NCI-H2171 treated with DMSO at 0.1 percent for 48 hours (cell line): ENCODE measurements at places on chromosomes 7 and 10.

DNA sequence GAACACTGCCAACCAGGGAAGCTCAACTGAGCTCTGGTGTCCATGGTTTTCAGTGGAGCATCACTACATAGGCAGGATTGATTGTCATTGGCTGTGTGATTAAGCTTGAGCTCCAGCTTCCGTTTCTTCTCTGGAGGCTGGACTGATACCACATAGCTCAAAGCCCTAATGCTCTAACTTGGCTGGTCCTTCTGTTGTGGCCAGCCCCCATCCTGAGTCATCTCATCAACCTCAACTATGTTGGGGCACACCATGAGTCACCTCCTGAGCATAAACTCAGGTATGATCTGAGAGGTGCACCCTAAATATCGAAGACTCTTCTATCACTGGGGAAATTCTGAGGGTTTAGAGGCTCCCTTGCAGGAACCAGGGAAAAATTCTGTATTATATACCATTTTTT lies 114.5 kb upstream of the INHBA start:
- no peak for DNase-seq

DNA sequence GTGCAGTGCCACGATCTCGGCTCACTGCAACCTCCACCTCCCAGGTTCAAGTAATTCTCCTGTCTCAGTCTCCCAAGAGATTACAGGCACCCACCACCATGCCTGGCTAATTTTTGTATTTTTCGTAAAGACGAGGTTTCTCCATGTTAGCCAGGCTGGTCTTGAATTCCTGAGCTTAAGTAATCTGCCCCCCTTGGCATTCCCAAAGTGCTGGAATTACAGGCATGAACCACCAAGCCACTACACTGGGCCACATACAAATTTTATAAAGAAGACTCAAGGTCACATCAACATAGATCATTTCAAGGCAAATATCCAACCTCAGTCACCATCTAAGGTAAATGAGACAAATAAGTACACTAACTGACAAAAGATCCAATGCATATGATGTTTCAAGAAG lies 32.1 kb downstream of the IGF2BP3 start:
- DNase-seq = no peak

DNA sequence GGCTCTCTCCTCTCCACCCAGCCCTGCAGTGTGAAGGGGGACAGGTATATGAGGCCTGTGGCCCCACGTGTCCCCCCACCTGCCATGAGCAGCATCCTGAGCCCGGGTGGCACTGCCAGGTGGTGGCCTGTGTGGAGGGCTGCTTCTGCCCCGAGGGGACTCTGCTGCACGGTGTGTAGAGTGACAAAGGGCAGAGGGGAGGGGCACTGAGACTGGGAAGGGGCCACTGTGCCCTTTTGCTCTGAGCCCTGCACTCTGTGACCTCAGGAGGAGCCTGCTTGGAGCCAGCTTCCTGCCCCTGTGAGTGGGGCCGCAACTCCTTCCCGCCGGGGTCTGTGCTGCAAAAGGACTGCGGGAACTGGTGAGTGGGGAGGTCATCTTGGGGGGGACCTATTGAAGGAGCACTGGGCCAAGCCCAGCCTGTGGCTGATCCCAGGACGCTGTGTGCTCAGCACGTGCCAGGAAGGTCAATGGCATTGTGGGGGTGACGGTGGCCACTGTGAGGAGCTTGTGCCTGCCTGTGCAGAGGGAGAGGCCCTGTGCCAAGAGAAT lies 15.0 kb upstream of the ZNF467 start:
- DNase-seq = no peak

DNA sequence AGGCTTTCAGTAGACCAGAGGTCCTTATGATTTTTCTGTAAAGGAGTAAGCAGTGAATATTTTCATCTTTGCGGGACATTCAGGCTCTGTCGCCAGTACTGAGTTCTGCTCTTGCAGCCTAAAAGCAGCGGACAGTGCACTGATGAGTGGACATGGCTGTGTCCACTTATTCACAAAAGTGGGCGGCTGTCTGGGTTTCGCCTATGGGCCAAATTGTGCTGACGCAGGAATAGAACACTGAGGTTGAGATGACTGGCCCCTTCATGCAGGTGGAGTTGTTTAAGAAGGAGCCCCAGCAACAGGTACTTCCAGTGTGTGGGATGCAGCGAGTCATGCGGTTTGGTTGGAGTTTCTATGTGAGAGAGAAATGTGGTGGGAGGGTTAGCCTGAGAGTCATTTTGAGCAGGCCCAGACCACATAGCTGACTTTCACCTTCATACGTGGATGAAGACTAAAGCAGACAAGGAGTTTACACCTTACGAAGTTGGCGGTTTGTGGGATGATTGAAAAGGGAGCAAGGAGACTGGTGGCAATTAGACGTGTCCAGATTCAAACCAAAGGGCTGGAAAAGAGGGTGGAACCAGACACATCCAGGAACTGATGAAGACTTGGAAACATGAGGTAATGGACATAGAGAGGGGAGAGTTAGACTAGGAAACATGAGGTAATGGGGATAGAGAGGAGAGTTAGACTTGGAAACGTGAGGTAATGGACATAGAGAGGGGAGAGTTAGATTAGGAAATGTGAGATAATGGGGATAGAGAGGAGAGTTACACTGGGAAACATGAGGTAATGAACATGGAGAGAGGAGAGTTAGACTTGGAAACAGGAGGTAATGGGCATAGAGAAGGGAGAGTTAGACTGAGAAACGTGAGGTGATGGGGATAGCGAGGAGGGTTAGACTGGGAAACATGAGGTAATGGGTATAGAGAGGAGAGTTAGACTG lies 38.2 kb downstream of the WDR37 start:
- DNase-seq = no peak

DNA sequence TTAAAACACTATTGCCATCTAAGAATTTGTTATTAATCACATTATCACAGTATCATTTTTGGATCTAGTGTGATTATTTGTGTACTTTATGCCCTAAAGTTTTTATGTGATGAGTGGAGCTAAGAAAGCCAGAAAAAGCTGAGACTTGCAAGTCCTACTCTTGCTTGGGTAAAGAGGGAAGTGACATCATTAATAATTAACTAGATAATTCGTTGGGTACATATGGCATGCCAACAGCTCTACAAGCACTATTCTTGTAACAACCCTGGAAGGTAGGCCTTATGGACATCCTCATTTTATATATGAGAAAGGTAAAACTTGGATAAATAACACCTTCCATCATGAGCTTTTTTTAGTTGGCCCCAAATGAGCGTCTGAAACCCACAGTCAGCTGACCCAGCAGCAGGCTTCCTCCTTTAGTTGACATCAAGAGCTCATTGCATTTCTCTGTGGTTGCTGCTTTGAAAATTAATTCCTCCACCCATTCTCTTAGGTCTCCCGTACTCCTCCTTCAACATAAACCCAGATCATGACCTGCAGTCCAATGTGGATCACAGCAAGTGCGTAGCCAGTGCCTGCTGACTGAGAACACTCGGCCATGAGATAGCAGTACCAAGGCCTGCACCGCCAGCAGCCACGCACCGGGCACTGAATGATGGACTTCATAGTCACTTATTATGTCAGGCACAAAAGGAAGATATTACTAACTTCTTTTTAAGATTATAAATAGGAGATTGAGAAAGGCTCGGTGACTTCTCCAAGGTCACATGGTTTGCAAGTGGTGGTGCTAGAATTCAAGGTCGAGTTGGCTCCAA lies 292.0 kb upstream of the AOAH start:
- DNase-seq = no peak

GRCh38 chr10:66698069-66698468 lies 227.8 kb upstream of the LRRTM3 start:
- DNase-seq = no peak

- DNase-seq = no peak
Measured at GRCh38 chr7:139351027-139351426, 8.7 kb upstream of the LUC7L2 start.

DNA sequence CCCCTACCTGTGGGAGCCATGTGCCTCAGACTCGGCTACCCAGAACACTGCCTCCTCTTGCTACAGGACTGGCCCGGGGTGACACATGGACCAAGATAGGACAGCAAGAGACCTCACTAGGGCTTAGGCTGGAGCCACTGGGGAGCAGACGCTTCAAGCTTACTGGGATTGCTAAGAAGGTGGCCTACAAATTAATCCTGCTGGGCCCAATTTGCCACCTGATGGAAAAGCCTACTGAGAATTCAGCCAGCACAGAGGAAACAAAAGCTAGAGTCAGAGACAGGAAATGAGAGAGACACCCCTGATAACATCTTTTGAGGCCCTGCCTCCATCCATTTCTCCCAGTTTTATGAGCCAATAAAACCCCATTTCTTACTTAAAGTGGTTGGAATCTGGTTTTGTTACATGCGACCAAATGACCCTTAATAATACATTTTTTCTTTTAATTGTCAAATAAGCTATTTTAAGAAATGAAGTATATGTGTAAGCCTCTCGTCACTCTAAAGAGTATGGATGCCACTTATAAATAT lies 282.1 kb downstream of the CXCL12 start:
- no peak for DNase-seq

GRCh38 chr10:89100680-89101079 lies 106.4 kb downstream of the CH25H start:
- no peak for DNase-seq

DNA sequence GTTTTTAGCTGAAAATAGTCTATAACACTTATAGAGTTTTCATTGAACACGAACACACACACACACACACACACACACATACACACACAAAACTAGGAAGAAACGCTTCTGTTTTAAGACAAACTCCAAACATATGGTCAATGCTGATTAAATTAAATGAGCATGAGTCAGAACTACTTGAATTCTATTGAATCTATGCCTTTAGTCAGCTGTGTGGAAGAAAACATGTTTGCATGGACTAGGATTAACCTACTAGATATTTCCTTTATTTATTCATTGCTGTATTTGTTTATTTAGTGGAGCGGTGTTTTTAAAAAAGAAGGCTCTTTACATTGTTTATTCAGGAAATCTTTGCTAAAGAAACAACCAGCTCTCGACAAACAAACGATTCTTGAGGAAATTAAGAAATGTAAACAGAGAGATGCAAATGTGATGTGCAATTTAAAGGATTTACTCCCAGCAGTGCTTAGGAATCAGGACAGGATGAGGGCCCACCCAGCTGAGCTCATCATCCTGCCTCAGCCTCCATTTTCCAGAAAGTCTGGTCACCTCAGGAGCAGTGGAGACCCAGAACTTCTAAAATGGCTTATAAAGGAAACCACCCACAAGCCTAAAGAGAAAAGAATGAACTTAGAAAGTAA lies 83.2 kb downstream of the PDE1C start:
- DNase-seq = no peak

DNA sequence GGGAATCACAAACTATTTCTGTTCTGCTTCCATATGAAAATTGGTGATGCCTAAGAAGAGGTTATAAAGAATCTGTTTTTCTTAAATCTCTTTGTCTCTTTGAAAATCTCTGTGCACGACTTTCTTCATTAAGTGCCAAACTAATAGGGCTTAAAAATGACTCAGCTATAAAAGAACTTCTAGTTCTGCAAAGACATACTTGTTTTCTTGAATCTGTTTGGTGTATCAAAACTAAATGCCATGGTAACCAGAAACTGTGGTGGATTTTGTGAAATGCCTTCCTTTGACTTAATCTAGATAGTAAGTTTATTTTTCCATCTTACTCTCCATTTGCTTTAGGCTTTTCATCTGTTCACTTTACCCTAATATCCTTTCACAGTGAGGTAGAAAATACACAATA lies 417.8 kb downstream of the PARD3 start:
- DNase-seq = no peak

DNA sequence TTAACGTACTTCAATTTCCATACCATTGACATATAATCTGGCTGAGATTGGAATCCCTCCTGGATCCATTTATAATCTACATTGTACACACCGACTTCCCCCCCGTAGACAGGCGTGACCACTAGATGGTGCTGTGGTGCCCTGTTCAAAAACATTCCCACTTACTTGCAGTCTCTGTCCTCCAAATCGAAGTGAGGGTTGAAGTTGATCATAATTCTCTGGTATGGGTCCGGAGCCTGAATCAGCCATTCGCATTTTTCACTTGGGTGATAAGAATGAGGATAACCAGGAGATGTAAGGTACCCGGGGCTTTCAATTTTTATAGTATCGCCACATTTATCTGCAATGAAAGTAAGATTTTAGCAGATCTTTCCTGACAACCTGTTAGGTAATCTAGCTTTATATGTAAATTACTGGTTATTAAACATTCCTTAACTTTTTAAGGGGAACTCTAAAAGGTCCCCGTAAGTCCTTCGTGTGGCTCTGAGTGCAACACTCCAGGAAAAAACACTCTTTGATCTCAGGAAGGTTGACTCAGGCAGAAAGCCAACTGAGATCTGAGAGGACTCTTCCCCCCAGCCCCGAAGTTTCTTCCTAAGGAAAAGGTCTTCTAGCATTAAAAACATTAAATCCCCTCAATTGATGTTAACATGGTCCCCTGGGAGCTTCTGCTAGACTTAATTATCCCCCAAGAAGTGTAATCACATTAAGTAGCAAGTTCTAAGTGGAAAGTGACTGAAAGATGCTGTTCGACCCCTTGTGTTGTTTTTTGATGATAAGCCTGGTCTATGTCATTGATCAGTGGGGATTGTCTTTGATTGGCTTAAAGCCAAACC lies 3.7 kb downstream of the NRP1 start:
- DNase-seq = peak; percentile 58

GRCh38 chr10:61621605-61622051 lies 41.1 kb upstream of the CABCOCO1 start:
- DNase-seq = peak; percentile 3

GRCh38 chr7:138691178-138691577 lies 10.0 kb downstream of the SVOPL start:
- no peak for DNase-seq

DNA sequence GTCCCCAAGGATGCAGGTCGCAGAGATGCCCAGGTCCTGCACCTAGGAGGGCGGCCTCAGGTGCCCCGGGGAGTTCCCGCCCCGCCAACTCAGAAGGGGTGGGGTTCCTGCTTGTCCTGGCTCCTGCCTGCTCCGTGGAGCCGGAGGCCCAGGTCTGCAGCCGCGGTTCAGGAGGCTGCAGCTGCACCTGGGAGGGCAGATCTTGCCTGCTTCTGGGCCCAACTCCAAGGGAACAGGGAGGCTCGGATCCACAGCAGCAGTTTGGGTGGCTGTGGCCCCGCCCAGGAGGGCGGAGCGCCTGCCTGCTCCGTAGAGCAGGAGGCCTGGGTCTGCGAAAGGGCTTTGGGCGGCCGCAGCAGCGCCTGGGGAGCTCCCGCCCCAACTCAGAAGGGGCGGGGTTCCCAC lies 108.2 kb upstream of the EGR2 start:
- peak; percentile 1 for DNase-seq
